ENCODE measurements at places on chromosomes 7 and 10.

GRCh38 chr10:25177754-25178135 lies 2.9 kb downstream of the GPR158 start:
- DNase-seq, result no peak

DNA sequence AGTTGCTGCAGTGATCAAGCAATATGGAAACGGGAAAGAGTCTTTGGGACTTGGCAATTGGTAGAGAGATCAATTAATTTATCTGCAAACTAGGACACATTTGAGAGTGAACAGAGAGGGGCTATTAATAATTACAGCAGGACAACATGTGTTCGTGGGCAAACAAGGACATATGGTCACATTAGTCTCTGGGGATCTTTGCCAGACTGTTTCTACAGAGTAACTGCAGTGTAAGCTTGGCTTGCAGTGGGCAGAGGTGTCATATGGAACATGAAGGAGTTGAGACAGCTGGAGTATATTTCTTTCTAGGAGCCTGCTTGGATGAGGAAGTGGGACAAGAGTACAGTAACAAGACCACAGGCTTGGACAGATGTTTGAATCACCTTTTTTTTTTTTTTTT lies 232.1 kb upstream of the LYZL1 start:
- DNase-seq, result no peak

GRCh38 chr7:127741764-127742375 lies 89.9 kb downstream of the SND1 start:
- DNase-seq, result no peak

DNA sequence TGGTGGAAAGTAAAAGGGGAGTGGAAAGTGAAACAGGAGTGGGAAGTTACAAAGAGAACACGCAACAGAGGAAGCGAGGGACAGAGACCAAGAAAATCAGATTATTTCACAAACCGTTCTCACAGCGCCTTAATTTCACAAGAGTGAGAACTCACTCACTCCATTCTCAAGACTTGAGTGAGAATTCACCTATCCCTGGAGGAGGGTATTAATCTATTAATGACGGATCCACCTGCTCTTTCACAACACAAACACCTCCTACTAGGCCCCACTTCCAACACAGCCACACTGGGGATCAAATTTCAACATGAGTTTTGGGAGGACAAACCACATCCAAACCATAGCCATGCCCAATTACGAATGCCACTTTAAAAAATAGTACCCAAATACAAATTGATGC lies 297.6 kb downstream of the GPAM start:
- no peak for DNase-seq

DNA sequence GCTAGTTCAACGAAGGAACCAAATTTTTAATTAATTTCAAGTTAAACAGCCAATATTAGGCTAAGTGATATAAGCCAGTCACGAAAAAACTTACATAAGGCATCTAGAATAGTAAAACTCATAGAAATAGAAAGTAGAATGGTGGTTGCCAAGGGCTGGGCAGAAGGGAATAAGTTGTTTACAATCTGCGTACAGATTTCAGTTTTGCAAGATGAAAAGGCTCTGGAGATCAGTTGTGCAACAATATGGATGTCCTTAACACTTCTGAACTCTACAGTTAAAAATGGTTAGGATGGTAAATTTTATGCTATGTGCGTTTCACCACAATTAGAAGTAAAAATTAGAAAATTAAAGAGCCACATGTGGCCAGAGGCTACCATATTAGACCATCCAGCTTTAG lies 13.3 kb downstream of the SCRN1 start:
- DNase-seq, result no peak

DNA sequence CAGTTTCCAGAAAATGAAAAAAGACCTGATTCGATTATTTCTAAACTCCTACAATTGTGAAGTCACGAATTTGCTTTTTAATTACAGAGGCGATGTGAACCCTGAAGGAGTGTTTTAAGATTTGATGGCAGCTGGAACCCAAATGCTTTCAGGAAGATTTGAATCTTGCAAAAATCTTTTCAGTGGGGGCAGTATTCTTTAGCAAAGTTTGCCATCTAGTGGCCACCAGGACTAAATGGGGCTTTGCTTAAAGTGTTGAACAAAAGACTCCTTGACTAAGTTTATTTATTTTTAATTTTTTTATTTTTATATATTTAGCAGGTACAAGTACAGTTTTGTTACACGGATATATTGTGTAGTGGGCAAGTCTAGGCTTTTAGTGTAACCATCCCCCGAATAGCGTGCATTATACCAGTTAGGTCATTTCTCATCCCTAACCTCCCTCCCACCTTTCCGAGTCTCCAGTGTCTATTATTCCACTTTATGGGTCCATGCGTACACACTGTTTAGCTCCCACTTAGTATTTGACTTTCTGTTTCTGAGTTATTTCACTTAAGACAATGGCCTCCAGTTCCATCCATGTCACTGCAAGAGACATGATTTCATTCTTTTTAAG lies 98.8 kb downstream of the CACNB2 start:
- DNase-seq, result peak; percentile 55

GRCh38 chr7:157552295-157552993 lies 215.6 kb downstream of the DNAJB6 start:
- DNase-seq, result no peak

DNA sequence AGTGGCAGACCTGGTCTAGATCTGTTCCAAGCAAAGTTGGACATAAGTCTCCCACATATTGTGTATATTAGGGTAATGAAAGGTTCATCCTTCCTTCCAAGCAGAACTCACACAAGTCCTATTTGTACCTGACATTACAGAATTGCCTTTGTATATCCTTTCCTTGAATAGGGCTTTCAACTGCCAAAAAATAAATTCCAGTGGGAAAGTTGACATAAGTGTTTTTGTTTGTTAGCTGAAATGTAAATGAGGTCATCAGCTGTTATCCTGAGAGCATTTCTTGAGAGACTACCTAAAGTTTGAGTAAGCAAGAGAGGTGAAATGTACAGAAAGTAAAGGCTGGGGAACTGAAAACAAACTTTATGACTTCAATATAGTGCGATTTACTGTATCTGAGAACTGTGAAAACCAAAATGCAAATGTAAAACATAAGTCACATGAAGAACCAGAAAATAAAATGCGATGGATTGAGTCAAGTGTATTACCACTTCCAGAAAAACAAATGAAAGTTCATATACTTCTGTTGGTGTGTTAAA lies 527.3 kb upstream of the SEMA3D start:
- no peak for DNase-seq

GRCh38 chr7:87499494-87499893 lies 24.0 kb upstream of the ABCB4 start:
- no peak for DNase-seq

GRCh38 chr10:80530251-80530650 lies 7.5 kb upstream of the SH2D4B start:
- DNase-seq, result peak; percentile 23

DNA sequence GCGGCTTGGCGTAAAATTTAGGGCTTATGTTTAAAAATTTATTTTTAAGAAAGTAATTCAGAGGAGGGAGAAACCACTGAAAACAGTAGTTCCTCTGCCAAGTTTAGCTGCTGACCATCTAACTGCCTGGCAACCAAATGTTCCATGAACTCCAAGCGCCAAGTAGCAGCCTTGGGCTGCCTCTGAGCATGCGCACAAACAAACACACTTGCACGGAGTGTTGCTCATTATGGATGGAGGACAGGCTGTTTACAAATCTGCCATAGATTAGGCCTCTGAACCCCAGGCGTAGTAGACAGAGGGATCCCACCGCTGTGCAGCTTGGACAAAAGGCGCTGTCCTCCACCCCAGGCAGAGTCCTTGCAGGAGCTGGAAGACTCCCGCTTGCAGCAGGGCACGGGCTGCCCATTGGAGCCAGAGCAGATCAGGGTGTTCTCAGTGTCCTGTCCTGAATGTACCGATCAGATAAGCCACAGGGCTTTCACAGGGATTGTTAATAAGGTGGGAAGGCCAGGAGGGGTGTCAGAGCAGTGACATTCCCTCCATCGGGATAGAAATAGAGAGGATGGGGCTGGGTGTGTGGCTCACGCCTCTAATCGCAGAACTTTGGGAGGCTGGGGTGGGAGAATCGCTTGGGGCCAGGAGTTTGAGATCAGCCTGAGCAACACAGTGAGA lies 47.7 kb upstream of the LYZL1 start:
- no peak for DNase-seq

- no peak for DNase-seq
These were observed 13.2 kb downstream of the CPSF4 start for GRCh38 chr7:99451936-99452335.

DNA sequence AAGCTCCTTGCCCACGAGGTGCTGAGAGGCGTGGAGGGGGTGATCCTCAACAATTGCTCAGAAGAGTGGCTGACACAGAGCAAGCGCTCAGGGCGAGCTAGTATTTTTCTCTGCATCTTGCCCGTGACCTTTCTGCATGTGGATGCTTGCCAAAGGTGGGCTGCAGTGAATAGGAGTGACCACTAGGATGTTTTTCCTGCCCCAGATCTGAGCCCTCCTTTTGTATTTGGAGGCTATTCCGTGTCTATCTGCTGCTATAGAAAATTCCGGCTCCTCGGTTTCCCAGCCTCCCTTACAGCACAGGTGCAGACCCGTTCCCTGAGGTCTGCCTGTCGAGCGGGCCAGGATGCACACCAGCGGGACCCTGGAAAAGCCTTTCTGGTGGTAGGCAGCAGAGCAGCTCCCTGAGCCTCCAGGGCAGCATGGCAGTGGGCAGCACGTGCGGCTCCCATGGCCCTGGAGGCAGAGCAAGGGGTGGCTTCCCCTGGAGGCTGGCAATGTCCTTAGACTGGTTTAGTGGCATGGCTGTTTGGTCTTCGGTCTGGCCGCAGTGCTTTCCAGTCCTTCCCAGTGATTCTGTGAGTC lies 145.1 kb upstream of the PCBD1 start:
- no peak for DNase-seq

GRCh38 chr10:112899391-112900065 lies 50.5 kb upstream of the TCF7L2 start:
- DNase-seq, result no peak

DNA sequence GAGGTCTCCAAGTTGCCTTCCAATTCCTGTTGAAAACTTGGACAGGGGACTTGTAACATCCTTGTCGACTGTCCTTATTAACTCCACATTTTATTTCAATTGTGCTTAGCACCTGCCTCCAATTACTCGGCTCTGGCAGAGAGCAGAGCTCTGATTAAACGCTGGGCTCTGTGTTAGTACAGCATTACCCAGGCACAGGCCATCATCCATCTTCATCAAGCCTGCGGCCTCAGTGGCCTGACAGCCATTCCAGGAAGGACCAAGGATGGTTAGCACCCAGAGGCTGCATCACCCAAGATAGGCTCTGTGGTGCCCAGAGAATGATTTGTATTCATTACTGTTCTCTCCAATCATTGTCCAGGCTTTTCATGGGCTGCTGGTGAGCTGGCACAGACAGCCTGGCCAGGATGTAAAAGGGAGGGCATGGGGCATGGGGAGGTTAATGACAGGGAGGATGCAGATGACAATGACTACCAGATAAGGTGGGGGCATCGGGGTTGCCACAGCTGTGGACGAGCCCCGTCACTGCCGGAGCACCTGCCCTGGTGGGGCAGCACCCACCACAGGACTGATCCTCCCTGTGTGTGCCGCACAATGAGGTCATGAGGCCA lies 123.3 kb downstream of the PTPN20 start:
- DNase-seq, result no peak

GRCh38 chr10:123134915-123135414 lies 805 bp upstream of the HMX3 start:
- DNase-seq, result no peak

DNA sequence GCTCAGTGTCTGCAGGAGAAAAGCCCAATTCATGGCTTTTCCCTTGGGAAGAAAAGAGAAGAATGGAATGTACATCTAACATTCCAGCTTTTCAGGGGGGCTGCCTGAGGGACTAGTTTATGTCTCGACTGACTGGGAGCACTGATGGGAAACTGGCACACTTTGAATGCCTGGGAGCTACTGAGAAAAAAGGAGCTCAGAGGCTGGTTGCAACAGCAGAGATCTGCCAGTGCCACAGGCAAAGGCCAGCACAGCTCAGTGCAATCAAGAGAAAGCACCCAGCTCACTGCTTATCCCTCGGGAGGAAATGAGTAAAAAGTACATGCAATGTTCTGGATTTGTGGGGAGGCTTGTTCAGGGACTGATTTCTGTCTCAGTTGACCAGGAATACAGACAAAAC lies 226.2 kb downstream of the COBL start:
- DNase-seq, result peak; percentile 8

DNA sequence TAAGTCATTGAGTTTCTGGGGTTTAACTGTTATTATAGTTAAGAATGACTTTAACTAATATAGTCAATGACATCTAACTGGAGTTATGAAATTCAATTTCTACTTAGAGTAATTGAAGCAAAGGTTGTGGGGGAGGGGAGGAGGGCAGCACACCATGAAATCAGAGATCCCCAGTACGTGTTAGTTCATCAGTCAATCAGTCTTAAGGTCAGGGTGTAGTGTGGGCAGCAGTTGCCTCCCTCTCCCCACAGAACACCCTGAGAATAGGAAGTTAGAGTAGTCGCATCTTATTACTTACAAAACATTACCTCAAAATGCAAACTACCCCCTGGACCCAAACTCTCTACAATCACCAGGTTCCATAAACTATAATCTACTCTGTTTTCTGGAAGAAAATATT lies 7.0 kb upstream of the HPS1 start:
- no peak for DNase-seq

GRCh38 chr7:43038254-43038653 lies 74.2 kb upstream of the HECW1 start:
- peak; percentile 97 for DNase-seq

GRCh38 chr10:45625879-45626278 lies 46.7 kb downstream of the ZFAND4 start:
- no peak for DNase-seq

GRCh38 chr10:68235581-68235980 lies 3.7 kb upstream of the ATOH7 start:
- DNase-seq, result no peak

- no peak for DNase-seq
These were observed 11.9 kb downstream of the STEAP1B start for GRCh38 chr7:22487978-22488642.

DNA sequence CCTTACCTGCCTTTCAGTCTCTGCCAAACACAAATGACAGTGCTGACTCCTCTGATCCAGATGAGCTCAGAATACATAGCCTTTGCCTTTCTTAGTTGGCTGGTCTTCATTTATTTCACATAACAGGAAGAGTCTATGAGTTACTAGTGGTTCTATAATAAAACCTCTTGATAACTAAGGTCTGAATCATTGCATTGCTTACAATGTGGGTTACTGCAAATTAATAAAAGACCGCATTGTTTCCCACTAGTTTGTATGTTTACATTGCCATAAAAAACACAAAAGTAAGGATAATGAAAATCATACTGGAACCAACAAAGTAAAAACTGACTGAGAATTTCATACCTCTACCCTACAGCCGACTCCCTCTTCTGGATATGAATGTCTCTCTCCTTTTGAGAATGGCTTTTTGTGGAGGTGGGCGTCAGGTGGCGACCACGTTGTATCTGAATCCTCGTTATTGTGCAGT lies 62.0 kb upstream of the AKR1E2 start:
- DNase-seq, result peak; percentile 87

- DNase-seq, result no peak
These were observed 94.6 kb downstream of the ANLN start for GRCh38 chr7:36484265-36484664.

GRCh38 chr7:81029511-81029910 lies 110.7 kb upstream of the SEMA3C start:
- DNase-seq, result no peak

Data from fibroblast of skin of right biceps (primary cell).